ENCODE measurements at places on chromosomes 7 and 10.

DNA sequence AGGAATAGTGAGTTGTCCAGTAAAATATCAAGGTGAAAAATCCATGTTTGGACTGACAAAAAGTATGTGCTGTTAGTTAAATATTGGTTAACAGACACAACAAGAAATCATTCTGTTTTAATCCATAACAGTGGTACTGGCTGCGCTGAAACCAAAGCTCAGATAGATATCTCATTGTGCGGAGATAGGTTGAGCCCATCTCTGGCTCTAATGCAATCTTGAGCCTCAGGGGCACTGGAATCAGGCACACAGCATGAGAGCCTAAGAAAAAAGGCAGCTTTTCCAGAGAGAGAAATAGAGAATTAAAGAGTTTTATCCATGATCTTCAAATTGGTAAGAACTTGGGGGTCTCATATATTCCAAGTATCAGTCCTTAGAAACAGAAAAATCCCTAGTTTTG is 373.7 kb downstream of the HPSE2 start:
- no peak for DNase-seq

DNA sequence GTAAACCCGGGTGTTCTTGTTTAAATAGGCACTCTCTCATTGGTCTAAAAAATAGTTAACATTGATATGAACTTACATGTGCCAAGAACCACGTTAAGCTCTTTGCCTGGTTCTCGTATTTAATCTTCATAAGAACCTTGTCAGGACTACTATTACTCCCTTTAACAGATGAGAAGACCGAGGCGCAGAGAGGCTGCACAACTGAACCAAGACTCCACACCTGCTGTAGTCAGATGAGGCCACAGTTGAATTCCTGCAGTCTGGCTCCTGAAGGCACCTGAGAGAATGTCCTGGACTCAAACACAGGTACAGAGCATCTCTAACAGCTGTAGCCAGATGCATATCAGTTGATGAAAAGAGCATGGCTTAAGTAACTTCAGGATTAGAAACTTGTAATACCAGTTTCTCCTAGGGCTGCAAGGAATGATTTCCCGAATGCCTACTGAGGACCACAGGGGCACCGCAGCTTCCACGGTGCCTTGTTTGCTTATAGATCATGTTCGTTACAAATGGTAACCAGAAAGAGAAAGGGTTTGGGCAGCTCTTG is 9.5 kb downstream of the DDC start:
- DNase-seq, result no peak

- no peak for DNase-seq
These were observed 25.8 kb downstream of the STEAP1 start for GRCh38 chr7:90180011-90180585.

DNA sequence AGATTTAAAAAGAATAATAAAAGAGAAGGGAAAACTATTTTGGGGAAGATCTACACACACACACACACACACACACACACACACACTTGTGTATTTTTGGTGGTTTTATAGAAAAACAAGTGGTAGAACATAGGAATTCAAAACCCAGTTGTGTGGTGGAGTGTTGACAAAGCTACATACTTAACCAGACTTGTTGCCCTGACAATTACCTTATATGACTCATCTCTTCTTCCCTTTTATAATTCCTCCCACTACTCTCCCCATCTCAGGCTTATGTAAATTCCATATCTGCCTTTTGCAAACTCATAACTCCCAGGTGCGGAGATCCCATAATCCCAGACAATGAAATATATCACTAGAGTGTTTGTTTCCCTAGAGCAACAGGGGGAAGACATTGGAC is 873.7 kb downstream of the NXPH1 start:
- no peak for DNase-seq

DNA sequence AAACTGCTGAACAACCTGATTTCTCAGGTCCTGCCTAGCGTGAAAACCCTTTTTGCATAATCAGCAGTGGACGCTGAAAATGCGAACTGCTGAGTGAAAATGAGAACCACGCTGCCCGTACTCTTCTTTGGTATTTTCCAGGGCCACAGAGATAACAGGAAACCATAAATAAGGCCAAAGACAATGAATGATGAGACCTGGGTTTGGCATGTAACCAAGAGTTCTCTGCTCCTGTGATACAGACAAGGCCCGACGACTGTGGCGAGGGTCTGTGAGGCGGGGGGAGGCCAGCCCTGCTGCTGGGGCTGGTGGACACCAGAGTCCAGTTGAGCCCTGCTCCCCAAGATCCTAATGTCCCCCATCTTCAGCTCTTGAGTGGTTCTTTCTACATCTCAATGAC is 236.0 kb downstream of the WDR11 start:
- DNase-seq, result no peak

GRCh38 chr10:2927958-2928840 is 139.1 kb upstream of the PFKP start:
- peak; percentile 67 for DNase-seq

- no peak for DNase-seq
These were observed 333.8 kb downstream of the BBS9 start for GRCh38 chr7:33463131-33463530.

DNA sequence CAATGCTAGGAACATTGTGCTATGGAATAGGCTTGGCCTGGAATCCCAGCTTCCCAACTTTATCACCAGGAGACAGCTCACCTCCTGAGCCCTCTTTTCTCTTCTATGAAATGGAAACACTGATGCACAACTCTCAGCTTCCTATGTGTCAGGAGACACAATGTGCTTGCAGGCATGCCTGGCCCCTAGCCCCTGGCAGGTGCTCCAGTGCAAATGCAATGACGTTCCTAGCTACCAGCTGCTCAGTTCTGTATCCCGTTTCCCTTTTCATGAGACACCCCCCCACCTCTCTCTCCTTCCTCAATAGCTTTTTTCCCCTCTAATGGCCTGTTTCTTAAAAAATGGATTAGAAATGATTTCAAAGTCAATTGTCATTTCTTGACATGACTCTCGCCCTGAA is 30.7 kb downstream of the HABP2 start:
- DNase-seq, result no peak

DNA sequence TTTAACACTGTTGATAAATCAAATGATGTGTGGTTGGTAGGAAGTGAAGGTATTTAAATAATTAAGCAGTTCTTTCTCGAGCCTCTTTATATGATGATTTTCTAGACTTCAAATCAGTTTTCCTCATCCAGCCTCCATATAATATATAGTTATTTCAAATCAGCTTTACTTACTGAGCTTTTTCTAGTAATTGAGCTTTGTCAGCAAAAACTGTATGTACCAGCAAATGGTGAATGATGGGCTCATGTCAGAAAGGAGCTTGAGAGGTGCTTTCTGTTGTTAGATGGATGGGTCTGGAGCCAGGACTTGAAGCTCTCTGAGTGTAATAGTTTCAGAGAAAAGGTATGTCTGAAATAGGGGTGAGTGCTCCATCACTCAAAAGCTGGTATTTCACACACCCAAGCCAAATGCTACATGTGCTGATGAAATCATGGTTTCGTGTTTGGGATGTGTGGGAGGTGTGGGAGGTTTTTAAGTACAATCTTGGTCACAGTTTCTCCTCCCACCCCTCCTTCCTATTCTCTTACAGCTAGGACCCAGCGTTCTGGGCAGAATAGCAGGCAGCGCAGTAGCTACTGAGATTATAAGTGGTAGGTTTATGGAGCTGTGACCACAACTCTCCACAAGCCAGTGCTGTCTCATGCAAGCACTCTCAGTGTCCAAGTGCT is 55.8 kb downstream of the LRMDA start:
- DNase-seq, result no peak

DNA sequence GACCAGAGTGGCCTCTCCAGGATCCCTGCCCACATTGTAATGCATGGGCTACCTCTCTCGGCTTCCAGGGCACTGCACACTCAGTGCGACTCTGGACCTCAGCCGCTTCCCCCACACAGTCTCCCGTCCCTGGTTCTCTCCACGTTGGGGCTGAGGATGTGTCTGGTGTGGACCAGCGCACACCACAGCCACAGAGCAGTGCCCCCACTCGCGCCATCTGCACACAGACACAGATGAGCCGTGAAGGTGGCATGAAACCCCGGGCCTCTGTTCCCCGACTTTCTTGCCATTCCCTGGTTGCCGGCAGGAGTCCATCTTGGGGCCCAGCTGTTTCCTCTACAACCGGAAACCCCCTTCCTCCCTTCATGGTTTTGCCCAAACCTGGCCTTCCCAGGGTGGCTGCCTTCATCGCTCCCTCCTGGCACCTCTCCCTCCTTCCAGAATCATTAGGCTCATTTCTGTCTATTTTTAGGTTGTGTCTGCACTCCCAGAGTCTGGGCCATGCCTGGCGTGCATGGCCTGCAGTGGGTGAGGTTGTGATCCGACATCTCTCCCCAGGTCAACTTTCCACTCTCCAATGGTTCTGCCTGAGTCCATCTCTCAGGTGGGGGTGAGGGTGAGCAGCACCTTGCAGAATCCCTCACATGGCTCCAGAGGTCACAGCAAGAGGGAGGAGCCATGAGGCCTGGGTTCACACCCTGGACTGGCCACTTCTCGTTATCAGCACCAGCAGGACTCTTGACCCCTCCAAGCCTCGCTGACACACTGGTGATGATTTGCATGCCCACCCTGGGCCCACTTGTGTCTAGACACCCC is 10.1 kb downstream of the RASGEF1A start:
- DNase-seq, result no peak

DNA sequence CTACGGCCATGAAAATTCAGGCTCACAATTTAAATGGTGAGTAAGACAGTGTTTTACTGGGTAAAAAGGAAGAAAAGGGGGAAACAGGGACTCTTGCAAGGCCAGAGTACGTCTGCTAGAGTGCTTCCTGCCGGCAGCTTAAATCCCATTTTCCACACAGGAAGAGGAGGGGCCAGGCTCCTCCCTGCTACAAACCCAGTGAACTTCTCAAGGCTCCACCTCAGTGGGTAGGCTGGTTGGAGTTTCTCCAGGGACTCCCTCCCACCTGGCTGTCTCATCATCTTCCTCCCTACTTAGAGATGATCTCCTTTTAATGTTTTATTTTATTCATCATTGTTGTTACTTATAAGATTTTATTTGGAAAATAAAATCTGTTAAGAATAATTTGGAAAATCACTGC is 62.6 kb upstream of the SEMA3C start:
- no peak for DNase-seq

GRCh38 chr7:143048827-143049226 is 3.3 kb upstream of the OR6V1 start:
- no peak for DNase-seq

DNA sequence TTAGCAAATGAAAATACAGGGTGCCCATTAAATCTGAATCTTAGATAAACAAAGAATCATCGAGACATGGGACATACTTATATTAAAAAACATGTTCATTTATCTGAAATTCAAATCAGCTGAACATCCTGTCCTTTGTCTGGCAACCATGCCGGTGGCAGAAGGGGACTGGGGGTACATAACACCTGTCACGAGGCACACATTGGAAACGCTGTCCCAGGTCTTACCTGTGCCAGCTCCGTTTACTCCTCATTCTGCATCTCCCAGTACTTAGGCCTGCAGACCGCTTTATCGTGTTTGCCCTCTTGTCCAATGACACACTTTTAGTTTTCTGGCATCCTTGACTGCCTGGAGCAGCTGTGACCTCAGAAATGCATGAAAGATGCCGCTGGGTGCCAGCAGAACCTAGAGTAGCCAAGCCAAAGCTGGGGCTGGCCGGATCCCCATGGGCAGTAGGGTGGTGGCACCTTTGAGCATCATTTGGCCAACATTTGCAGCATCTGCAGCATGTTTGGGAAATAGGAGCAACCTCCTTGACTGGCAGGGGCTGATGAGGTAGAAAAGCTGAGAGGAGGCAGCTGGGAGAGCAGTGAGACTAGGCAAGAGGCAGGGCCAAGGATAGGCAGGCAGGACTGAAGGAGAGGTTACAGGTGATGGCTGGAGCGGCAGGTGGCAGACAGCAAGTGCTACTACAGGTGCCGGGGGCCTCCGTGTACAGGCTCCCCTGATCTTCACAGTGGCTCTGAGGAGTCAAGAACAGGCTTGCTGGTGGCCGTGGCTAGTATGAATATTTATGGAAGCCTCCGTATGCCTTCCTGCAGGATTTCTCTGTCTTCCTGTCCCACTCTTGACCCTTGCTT is 62.3 kb upstream of the BTBD16 start:
- no peak for DNase-seq

DNA sequence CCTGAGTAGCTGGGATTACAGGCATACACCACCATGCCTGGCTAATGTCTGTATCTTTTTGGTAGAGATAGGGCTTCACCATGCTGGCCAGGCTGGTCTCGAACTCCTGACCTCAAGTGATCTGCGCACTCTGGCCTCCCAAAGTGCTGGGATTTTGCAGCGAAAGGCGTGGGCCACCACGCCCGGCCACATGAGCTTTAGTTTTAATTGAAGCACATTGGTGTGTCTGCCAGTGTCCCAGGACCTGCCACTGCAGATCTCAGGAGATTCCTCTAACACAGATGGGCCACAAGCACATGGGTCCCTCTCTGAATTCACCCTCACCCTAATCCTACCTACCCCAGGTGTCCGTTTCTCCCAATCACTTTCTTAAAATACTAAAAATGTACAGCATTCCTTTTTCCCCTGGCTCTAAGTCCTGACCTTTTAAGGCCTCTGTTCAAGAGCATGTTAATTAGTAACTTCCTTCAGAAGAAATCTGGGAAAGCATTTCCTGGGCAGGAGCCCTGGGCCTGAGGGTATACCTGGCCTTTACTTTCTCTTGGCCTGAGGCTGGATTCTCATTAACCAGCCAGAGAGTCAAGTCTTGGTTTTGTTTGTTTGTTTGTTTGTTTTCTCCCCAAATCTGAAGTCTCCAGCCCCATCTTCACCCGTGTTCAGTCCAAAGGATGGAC is 82.6 kb downstream of the PRPF18 start:
- DNase-seq, result no peak

DNA sequence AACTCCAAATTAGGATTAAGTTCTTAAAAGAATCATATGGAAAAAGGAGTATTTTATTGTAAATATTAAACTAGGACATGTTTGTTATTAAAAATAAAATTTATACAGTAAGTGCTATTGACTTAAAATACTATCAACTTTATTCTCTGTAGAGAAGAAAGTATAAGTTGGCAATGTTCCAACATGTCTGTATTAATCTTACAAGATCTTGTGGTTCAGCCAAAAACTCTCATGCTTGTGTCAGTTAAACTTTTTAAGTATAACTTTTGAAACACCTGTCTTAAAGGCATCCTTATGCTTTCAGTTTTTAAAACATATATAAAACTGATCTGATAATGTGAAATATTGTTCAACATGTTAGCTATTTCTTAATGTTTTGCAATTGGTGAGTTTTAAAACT is 160.7 kb downstream of the ZEB1 start:
- no peak for DNase-seq

DNA sequence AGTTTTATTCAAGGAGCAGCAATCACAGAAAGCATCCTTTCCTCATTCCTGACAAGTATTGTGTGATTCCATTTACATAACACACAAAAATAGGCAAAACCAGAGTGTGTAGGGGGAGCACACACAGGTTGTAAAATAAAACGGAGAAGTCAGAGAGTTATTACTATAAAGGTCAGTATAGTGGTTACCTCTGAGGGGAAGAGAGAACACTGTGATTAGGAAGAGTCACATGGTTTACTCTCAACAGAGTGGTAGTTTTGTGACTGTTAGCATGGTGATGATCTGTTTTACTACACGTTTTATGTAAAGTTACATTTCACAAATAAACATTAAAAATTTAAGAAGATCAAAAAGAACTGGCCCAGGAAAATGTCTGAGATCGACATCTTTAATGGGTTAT is 74.6 kb downstream of the VPS41 start:
- no peak for DNase-seq
